ENCODE measurements at places on chromosomes 13 and 19.

DNA sequence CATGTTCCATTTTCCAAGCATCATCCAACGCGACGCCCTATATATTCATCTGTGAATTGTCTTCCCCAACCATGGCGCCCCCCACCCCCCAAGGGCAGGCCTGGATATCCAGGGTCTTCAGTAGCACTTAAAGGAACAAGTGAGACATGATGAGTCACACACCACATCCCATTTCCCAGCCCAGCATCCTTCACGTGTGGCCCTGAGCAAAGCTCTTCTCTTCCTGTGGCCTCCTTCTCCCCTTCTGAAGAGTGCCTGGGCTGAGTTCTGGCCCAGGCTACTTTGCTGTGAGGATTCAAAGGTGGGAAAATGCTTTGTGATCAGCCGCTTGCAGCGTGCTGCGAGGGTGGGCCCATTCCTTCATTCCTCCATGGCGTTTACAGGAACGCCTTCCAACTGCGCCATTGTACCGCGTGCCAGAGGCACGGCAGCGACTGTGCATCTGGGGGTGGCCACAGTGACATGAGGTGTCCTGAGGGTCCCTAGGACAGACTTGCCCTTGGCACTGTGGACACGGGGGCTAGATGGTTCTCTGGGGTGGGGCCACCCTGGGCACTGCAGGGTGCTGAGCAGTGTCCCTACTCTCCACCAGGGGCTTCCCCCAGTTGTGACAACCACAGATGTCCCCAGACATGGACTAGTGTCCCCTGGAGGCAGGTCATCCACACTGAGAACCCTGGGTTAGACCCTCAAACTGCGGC lies 11.7 kb downstream of the PLIN4 start:
- no peak for DNase-seq

DNA sequence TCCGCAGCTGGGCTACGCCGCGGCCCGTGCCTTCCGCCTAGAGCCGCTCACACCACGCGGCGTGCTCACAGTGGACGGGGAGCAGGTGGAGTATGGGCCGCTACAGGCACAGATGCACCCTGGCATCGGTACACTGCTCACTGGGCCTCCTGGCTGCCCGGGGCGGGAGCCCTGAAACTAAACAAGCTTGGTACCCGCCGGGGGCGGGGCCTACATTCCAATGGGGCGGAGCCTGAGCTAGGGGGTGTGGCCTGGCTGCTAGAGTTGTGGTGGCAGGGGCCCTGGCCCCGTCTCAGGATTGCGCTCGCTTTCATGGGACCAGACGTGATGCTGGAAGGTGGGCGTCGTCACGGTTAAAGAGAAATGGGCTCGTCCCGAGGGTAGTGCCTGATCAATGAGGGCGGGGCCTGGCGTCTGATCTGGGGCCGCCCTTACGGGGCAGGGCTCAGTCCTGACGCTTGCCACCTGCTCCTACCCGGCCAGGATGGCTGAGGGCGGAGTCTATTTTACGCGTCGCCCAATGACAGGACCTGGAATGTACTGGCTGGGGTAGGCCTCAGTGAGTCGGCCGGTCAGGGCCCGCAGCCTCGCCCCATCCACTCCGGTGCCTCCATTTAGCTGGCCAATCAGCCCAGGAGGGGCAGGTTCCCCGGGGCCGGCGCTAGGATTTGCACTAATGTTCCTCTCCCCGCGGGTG lies 7.4 kb downstream of the DBP start:
- DNase-seq = peak; percentile 83

GRCh38 chr13:98155475-98156109 lies 12.7 kb downstream of the FARP1 start:
- no peak for DNase-seq

DNA sequence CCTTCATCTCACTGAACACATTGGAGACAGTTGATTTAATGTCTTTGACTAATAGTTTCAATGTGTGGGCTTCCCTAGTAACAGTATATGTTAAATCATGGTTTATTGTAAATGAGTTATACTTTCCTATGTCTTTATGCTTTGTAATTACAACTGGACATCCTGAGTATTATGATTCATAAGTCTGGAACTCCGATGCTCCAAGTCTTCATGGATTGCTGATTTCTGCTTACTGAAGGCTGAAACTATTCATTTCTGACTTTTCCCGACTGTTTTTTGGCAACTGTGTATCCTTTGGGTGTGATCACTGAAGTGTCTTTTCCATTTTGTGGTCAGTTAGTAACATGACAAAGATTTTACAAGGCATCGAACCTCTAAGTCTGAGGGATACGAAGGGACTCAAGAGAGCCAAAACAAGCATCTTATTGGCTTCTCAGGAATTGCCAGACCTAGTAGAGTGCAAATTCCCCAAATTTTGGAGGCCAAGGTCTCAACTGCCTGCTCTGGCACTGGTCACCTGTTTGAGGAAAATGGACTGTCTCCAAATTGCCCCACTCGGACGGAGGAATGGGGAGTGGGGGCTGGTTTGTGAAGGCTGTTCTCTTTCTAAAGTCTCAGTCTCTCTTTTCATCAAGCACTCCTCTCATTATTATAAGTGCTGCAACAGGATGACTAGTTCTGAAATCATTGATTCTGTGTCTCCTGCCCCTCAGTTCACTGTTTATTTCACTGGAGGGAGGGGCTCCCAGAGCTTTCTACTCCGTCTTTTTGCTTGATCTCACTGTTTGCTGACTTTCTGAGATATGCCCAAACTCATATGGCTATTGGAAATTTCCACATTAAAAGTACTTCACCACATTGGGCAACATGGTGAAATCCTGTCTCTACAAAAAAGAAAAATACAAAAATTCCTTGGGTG lies 20.2 kb upstream of the CD70 start:
- no peak for DNase-seq

- peak; percentile 72 for DNase-seq
Measured at GRCh38 chr13:97434397-97435201, 630 bp downstream of the RAP2A start.

DNA sequence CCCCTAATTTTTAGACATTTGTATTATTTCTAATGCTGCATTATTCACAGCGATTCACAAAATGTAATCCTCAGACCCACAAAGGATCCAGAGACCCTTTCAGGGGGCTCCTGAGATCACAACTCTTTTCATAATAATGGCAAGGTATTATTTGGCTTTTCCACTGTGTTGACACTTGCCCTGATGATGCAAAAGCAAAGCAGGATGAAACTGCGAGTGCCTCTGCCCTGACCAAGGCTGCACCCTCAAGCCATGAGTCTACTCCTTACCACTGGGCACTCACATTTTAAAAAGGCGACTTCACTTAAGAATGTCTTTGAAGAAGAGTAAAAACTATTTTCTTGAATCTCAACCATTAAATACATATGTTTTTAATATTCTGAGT lies 11.4 kb downstream of the ELF1 start:
- no peak for DNase-seq

DNA sequence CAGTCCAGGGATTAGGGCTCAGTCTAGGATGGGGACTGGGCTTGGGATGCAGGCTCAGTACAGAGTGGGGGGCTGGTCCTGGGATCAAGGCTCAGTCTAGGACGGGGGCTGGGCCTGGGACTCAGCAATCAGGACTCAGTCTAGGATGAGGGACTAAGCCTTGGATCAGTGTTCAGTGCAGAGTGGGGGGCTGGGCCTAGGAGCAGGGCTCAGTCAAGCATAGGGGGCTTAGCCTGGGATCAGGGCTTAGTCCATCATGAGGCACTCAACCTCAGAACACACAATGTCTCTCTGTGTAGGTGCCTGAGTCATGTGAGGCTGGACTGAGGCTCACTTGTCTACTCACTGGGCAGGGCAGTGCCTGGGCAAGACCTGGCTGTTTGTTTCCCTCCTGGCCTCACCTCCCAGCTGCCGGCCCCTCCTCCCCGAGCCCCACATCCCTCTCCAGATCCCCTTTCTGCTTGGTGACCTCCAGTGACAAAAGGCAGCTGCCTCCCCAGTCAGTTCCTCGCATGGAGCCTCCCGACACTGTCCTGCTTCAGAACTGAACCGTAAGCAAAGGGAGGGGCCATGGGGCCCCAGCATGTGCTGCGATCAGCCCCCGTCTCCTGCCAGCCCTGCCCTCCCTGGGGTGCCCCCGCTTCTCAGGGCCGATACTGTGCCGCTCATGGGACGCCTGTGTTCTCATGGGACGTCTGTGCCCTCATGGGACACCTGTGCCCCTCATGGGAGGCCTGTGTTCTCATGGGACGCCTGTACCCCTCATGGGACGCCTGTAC lies 6.5 kb upstream of the S1PR4 start:
- no peak for DNase-seq

- DNase-seq = no peak
Measured at GRCh38 chr13:65540175-65540574, 1690.0 kb downstream of the PCDH9 start.

DNA sequence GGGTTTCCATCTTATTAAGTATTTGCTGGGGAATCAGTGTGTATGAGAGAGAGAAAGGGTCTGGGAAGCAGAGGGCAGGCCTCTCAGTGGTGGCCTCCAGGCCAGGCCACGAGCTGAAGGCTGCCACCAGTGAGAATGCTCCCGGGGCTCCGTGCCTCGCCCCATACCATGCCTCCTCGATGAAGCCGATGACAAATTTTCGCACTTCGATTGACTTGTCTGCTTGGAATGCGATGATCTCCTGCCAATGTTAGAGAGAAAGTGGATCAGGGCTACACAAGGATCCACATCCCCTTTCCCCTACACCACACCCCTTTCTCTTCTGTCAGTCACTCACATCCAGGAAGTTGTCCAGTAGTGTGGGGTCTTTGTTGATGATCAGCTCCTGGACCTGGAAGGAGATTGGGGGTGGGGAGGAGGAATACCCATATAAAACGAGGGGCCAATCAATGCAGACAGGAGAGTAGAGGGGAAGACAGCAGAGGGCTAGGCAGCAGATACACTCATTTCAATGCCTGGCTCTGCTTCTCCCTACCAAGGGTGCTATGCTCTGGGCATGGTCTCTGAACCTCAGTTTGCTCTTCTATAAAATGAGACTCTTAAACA lies 10.7 kb downstream of the SYMPK start:
- no peak for DNase-seq

DNA sequence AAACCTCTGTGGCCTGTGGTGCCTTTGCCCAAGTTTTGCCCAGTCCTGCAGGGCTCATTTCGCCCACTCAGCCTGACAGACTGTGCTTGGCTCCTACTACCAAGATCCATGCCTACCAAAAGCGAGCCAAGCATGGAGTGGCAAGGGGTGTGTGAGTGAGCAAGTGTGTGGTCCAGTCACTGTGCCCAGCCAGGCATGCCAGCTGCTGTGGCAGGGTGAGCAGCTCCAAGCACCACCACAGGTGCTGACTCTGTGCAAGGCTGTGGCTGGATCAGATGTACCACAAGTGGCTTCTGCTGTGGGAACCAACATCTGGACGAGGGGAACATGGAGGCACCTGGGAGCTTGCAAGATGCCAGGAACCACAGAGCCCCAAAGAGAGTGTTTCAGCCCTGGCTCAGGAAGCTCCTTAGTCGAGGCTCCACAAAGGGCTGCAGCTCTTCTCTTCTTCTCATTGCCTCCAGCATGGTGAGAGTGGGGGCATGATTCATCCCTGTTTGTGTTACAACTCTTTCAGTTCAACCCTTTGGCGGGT lies 1564.2 kb upstream of the MIR17HG start:
- no peak for DNase-seq

GRCh38 chr13:110815471-110816204 lies 99.2 kb downstream of the ANKRD10 start:
- no peak for DNase-seq

GRCh38 chr19:44968670-44969069 lies 13.5 kb downstream of the CLPTM1 start:
- no peak for DNase-seq

DNA sequence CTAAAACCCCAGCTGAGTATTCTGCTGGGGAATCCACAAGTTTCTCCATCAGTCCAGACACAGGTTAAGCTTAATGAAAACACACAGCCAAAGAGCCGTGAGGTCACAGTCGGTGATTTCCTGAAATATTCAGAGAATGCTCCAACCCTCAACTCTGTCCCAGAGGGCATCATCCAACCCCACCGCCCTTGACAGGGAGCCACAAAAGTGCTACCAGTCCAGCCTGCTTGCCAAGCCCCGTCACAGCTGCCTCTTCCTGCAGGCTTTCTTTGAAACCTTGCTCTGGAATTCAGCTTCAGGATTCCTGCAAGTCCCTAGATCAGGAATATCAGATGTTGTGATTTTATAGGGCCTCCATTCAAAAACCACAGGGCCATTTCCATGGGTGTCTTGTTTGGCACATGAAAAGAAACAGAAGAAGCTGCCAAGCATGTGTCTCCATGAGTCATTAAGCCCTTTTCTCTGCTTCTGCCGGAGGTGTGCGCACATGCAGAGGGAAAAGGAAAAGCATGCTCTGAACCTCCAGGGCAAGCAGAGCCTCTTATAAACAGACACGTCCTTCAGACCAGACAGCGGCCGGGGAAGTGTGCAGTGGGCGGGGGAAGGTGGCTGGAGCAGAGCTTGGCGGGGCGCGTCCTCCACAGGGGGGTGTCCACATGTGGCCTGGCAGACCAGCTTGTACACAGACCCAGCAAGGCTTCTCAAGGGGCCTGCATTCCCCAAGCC lies 164.7 kb downstream of the KATNAL1 start:
- DNase-seq = no peak

- no peak for DNase-seq
Measured at GRCh38 chr13:34897220-34897619, 44.9 kb upstream of the NBEA start.

GRCh38 chr13:50646070-50646469 lies 197.4 kb downstream of the DLEU7 start:
- DNase-seq = no peak

GRCh38 chr19:18049385-18049784 lies 37.3 kb downstream of the IL12RB1 start:
- DNase-seq = peak; percentile 90

DNA sequence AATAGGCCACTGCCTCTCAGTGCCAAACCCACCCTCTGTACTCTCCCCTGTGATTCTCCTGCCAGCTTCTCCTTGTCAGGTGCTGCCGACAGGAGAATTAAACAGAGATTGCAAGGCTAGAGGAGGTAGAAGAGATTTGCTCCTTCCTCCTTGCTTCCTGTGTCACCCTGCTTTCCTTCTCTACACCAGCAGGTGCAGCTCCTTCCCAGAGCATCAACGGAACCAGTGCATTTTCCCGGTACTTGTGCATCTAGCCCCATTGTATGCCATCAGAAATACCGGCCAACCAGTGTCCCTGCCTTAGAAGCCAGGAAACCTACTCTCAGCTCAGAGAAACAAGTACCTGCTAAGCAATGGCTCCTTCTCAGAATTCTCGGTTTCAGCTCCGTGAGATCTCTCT lies 253.2 kb downstream of the SUCLA2 start:
- no peak for DNase-seq

- DNase-seq = no peak
Measured at GRCh38 chr13:88142653-88143052, 471.5 kb downstream of the SLITRK5 start.

Data from sciatic nerve (tissue), 2 donors.